Activated naive CD4-positive, alpha-beta T cell (primary cell): ENCODE measurements at places on chromosomes 3 and 15.

DNA sequence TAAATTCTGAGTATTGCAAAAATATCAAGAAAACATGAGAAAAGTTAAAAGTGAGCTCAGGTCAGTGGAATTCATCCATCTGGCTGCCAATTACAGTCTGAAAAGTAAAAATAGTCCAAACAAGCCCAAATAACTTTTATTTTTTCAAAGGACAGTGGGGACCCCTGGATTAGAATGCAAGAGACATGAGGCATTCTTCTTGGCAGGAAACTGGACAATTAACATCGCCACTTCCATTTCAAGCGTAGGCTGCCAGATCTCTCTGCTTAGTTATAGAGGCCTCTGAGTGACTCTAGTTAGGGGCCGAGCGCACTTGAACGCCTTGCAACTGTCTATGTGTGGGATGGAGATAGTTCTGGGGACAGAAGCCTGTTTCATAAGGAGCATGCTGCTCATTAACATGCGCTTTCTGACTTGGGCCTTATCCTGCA is 189.1 kb downstream of the GHSR start:
- no peak for DNase-seq

DNA sequence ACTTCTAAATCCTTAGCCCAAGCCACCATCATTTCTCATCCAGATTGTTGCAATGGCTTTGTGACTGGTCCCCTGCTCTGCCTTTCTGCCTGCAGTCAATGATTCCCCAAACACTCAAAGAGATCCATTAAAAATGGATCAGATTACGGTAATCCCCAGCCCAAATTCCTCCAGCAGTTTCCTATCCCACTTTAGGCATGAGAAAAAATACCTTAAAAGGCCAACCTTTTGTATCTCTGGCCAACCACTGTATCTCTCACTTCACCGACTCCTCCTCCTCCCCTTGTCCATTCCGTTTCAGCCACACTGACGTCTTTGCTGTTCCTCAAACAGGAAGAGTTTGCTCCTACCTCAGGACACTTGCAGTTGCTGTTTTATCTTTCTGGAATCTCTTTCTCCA is 20.9 kb upstream of the IL1RAP start:
- DNase-seq: no peak

GRCh38 chr3:154729741-154730140 is 299.8 kb upstream of the GPR149 start:
- DNase-seq: no peak

GRCh38 chr3:112010636-112011035 is 11.9 kb downstream of the TAGLN3 start:
- DNase-seq: no peak

GRCh38 chr15:27399241-27399640 is 428.3 kb downstream of the GABRG3 start:
- DNase-seq: no peak

DNA sequence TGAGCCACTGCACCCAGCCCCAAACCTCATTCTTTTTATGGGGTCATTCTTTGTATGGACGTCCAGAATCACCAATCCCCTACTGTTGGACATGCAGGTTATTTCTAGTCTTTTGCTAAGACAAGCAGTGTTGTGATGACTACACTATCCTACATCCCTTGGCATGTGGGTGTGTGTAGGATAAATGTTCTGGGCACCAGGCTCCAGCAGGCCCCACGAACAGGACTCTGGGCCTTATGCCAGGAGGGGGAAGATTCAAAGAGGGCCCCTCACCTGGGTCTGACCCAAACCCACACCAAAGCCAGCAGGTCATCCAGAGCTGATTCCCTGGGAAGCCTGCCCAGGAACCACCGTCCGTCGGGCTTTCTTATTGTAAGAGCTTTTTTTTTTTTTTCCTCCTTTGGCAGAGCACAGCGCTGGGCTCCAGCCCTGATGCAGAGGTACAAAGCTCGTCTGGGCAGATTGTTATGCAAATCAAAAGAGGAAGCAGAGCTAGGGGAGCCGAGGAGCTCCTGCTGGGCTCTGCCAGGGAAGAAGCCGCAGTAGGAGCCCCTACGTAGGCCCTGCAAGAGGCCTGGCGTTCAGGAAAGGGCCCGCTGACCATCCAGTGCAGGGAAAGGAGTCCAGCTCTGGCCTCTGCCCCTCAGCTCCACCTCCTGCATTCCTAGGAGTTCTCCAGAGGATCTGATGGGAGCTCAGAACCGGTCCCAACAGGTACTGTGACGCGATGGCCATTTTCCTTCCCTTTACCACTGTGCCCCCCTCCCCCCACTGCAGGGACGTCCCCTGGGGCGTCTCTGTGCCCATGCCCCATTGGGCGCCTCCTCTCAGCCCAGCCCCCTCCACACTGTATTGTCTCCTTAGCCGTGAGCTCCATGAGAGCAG is 29.0 kb upstream of the FURIN start:
- DNase-seq: no peak

GRCh38 chr3:135918600-135918999 is 46.9 kb upstream of the PPP2R3A start:
- no peak for DNase-seq
